Activated T-cell treated with anti-CD3 and anti-CD28 coated beads, Interleukin-2, amount 50 U/mL, for 72 hours (primary cell): ENCODE measurements at places on chromosomes 5 and 9. TPM values are rescaled to one million over a fixed set of nuclear protein-coding genes. Genes with fewer than 3 reads are reported as not detected.
A peak's percentile ranks its signal among the peaks of the same experiment; 100 is the strongest.

Gene CDC20B
- total RNA-seq, result 0.07 TPM

Gene TAF11L7
- total RNA-seq, result not detected

Gene IL4
- total RNA-seq, result 1.2 TPM

Gene PTGR1
- 3.0 TPM for total RNA-seq

Gene MSMP
- total RNA-seq, result not detected

Gene MXD3
- 61.1 TPM for total RNA-seq

Gene NIPAL4
- total RNA-seq, result 3.1 TPM

DNA sequence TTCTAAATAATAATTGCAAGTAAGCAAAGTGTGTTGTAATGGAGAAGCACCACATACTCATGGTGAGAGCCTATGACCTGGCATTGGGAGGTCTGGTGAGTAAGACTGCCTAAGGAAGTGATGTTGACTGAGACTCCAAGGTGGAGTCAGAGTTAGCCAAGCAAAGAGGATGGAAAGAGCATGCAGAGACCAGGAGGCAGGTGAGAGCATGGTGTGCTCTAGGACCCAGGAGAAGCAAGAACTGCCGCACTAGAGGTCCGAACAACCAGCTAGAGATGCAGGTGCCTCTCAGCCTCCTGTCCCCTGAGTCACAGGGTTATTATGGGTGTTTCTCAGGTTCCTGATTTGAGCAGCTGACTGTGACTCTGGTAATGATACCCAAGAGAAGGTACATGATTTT is 27.3 kb downstream of the ANP32B start:
- H3K36me3 ChIP-seq, result peaks cover 20% of the 10 kb centered on the region
- peak; percentile 43 for DNase-seq
- H3K4me1 ChIP-seq, result peaks cover 31% of the 10 kb centered on the region
- H3K27ac ChIP-seq, result peak overlapping the region; percentile 56
- no peaks in the 10 kb centered on the region for H3K27me3 ChIP-seq

DNA sequence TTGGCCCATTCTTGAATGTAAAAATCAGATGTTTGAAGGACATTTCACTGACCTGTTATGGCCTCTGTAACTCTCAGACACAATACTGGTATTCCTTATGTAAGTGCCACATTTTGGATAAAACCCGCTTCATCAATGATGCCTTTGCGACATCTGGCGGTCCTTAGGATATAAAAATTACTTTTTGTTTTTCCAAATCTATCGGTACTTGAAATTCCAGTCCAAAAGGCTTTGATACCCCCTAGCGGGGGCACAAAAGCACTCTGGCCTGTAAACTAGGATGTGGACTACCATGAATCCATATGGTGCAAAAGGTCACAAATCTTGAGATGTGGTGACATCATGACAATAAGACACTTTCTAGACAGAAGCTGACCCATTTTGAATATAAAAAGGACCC is 291.8 kb downstream of the KIAA0825 start:
- DNase-seq, result no peak
- H3K27me3 ChIP-seq, result no peaks in the 10 kb centered on the region
- no peak overlapping the region for H3K27ac ChIP-seq
- no peak overlapping the region for H3K4me3 ChIP-seq

GRCh38 chr5:92402045-92402444 is 1018.9 kb upstream of the ARRDC3 start:
- no peaks in the 10 kb centered on the region for H3K4me1 ChIP-seq
- H3K4me3 ChIP-seq, result no peak overlapping the region
- no peaks in the 10 kb centered on the region for H3K36me3 ChIP-seq
- DNase-seq, result no peak
- H3K27me3 ChIP-seq, result no peaks in the 10 kb centered on the region
- no peak overlapping the region for H3K27ac ChIP-seq

DNA sequence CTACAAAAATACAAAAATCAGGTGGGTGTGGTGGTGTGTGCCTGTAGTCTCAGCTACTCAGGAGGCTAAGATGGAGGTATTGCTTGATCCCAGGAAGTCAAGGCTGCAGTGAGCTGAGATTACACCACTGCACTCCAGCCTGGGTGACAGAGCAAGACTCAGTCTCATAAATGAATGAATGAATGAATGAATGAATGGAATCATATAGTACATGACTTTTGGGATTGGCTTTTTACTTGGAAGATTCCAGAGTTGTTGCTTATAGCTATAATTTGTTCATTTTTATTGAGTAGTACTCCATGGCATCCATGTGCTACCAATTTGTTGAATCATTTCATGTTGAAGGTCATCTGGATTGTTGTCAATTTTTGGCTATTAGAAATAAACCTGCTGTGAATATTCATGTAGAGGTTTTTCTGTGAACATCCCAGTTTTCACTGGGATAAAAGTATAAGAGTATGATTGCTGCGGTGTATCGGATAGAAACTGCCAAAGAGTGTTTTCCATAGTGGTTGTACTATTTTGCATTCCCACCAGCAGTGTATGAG is 19.9 kb downstream of the ERBIN start:
- no peaks in the 10 kb centered on the region for H3K27me3 ChIP-seq
- DNase-seq, result no peak
- peaks cover 7% of the 10 kb centered on the region for H3K36me3 ChIP-seq
- no peak overlapping the region for H3K27ac ChIP-seq
- H3K4me1 ChIP-seq, result peaks cover 36% of the 10 kb centered on the region
- H3K4me3 ChIP-seq, result no peak overlapping the region

- peaks cover 5% of the 10 kb centered on the region for H3K36me3 ChIP-seq
- peaks cover 31% of the 10 kb centered on the region for H3K4me1 ChIP-seq
- peak; percentile 22 for DNase-seq
- H3K27me3 ChIP-seq, result peaks cover 61% of the 10 kb centered on the region
- no peak overlapping the region for H3K27ac ChIP-seq
These were observed 2.5 kb downstream of the TLX3 start for GRCh38 chr5:171311322-171312077.

- peaks cover 51% of the 10 kb centered on the region for H3K36me3 ChIP-seq
- no peaks in the 10 kb centered on the region for H3K27me3 ChIP-seq
- H3K27ac ChIP-seq, result peak overlapping the region; percentile 89
- H3K4me1 ChIP-seq, result peaks cover 84% of the 10 kb centered on the region
These were observed 809 bp downstream of the TNIP1 start for GRCh38 chr5:151079838-151080612.

- H3K4me1 ChIP-seq, result no peaks in the 10 kb centered on the region
- no peak overlapping the region for H3K27ac ChIP-seq
- H3K36me3 ChIP-seq, result no peaks in the 10 kb centered on the region
- DNase-seq, result no peak
- H3K27me3 ChIP-seq, result peaks cover 7% of the 10 kb centered on the region
These were observed 44.1 kb upstream of the OLFM1 start for GRCh38 chr9:135043345-135043744.

DNA sequence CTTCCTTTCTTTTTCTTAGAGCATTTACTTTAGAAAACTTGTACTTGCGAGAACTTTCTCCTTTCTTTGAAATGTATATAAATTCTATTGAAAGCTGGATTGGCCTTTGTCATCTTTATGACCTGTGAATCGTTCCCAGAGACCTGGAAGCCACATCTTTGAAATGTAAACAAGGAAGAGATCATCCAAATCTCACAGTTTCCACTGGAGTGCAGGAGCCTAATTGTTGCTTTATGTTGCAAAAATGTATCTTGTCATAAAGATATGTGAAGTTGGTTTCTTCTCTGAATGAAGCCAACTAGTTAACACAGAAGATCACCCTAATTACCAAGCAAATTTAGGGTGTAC is 1101.8 kb downstream of the TAF11L14 start:
- H3K4me3 ChIP-seq, result no peak overlapping the region
- no peak overlapping the region for H3K27ac ChIP-seq
- peaks cover 19% of the 10 kb centered on the region for H3K4me1 ChIP-seq
- no peaks in the 10 kb centered on the region for H3K36me3 ChIP-seq
- DNase-seq, result no peak
- no peaks in the 10 kb centered on the region for H3K27me3 ChIP-seq

DNA sequence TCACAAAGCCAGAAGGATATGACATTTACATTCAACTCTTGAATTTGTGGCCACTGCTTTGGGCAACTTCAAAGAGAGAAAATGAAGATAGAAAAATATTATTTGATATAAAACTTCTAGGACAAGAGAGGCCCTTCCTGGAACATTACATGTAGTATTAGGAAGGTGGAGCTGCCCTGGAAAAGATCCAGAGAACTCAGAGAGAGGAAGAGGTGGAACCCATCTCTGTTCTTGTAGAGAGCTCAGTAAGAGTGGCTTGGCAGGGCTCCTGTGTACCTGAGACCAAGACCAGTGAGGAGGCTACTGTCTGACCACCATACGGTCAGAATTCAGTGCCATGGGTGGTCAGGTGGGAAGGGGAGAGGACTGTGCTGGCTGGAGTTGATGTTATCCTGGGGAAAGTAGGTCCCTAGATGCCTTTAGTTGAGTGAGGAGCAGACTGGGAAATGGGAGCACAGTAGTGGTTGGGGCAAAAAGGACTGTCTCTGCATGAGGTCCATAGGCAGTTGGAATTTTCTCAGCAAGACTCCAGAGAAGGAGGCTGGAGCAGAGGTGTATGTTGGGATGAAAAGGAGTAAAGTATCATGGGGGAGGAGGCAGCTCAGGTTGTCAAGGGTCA is 7.6 kb downstream of the TGFBI start:
- H3K27me3 ChIP-seq, result peaks cover 5% of the 10 kb centered on the region
- peak overlapping the region; percentile 6 for H3K27ac ChIP-seq
- H3K4me1 ChIP-seq, result peaks cover 25% of the 10 kb centered on the region
- H3K36me3 ChIP-seq, result peaks cover 3% of the 10 kb centered on the region

- no peaks in the 10 kb centered on the region for H3K27me3 ChIP-seq
- no peak overlapping the region for H3K27ac ChIP-seq
- H3K4me3 ChIP-seq, result no peak overlapping the region
These were observed 69.0 kb downstream of the WNK2 start for GRCh38 chr9:93252781-93253530.

DNA sequence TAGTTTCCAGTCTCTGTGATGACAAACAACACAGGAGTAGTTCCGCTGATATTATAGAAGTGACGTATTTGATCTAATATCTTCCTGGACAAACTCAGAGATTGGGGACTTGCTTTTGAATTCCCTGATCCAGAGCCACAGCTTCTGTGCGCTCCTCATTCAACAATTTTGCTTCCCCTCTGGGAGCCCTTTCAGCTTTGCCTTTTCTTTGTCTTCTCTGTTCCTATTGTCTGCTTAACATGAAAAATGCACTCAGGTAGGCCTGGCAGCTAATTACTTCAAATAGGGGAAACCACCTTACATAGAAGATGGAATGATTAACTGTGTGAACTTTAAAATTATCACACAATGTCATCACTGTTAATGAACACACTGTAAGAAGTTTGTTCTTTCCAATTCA is 192.9 kb downstream of the EPB41L4A start:
- no peak overlapping the region for H3K27ac ChIP-seq
- no peaks in the 10 kb centered on the region for H3K27me3 ChIP-seq
- DNase-seq, result no peak
- H3K4me3 ChIP-seq, result no peak overlapping the region
- H3K36me3 ChIP-seq, result no peaks in the 10 kb centered on the region

DNA sequence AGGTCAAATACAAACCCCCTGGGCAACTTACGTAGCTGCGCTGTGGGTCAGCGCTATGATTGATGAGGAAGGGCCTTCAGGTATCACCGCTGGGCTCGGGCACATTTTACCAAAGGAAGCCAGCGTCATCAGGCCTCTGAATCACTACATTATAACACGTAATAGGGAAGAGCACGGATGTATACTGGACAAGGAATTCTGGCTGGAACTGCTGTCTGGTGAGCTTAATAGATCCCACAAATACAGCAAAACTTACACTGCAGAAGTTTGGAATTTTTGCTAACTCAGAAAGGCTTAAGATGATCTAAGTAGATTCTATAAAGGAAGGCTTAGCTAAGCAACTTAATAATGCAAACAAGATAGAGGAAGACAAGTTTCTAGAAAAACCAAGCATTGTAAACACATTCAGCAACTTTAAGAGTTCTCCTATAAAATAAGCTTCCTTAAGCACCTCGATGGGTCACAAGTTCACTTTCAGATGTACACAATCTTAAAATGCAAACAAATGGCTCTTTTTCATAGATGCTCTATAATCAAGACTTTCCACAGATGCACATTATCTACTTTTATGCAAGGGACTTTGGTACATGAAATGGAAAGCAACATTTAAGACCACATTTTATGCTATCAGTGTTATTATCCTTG is 360.1 kb upstream of the PANK3 start:
- H3K4me1 ChIP-seq, result peaks cover 5% of the 10 kb centered on the region
- no peak overlapping the region for H3K4me3 ChIP-seq
- peaks cover 5% of the 10 kb centered on the region for H3K27me3 ChIP-seq
- H3K27ac ChIP-seq, result no peak overlapping the region

GRCh38 chr9:72925126-72925789 is 27.6 kb downstream of the ALDH1A1 start:
- H3K27ac ChIP-seq, result no peak overlapping the region
- DNase-seq, result no peak
- no peaks in the 10 kb centered on the region for H3K4me1 ChIP-seq
- no peak overlapping the region for H3K4me3 ChIP-seq
- no peaks in the 10 kb centered on the region for H3K36me3 ChIP-seq

DNA sequence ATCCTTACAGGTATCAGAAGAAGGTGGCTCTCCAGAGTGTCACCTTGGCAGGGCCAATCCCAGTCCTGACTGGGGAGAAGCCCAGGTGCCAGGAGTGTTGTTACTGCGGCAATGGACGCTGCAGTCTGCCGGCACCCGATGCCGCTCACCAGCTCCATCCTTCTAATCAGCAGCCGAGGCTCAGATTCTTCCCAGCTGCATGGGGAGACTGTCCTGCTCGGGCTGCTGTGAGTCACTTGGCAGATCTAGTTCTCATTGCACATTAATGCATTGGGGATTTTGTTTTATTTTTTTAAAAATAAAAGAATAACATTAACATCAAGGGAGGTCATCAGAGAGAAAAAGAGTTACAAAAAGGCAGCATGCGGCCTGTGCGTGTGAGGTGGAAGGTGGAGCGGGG is 115.8 kb downstream of the MTX3 start:
- no peaks in the 10 kb centered on the region for H3K36me3 ChIP-seq
- DNase-seq, result no peak
- no peaks in the 10 kb centered on the region for H3K4me1 ChIP-seq
- H3K27me3 ChIP-seq, result peaks cover 13% of the 10 kb centered on the region
- H3K4me3 ChIP-seq, result no peak overlapping the region

GRCh38 chr5:160357394-160357793 is 13.0 kb downstream of the C1QTNF2 start:
- peaks cover 7% of the 10 kb centered on the region for H3K27me3 ChIP-seq
- DNase-seq, result no peak
- H3K4me3 ChIP-seq, result no peak overlapping the region
- H3K36me3 ChIP-seq, result no peaks in the 10 kb centered on the region

- no peak within 1 kb of the TSS for H3K27ac ChIP-seq
- H3K27me3 ChIP-seq, result peaks cover 39% of the 10 kb centered on the region
- no peak for DNase-seq
These were observed at the start of gene DIPK1B for GRCh38 chr9:136711751-136712689. Gene DIPK1B, plus strand, starts transcription at chr9:136712572. Its CDS starts 94 bp downstream, at chr9:136712666.
